ENCODE measurements at places on chromosomes 13 and 19.

- DNase-seq, result peak; percentile 20
Observed at GRCh38 chr19:3607303-3608078, 816 bp upstream of the TBXA2R start.

DNA sequence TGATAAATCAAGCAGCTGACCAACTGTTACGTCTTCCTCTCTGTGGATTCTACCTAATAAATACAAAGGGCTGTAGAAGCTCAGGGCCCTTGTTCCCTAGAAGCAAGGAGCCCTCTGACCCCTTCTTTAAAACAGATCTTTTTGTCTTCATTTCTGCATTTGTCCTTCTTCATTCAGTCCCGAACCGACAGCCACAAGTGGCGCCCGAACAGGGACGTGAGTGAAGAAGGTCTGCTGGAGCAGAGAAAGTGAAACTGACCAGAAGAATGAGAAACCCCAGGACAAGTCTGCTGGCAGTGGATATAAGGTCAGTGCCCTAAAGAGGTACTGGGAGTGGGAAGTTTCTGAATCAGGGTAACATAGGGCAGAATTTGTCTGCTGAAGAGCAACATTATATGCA lies 13.1 kb downstream of the ZNF773 start:
- no peak for DNase-seq

GRCh38 chr19:18776288-18776594 lies 14.9 kb downstream of the COMP start:
- DNase-seq, result no peak

GRCh38 chr13:27130979-27131623 lies 40.5 kb downstream of the USP12 start:
- no peak for DNase-seq

GRCh38 chr13:23570099-23570920 lies at the start of gene TNFRSF19:
TNFRSF19 (plus strand) TSS chr13:23570412; CDS start chr13:23590184, 19,772 bp downstream.
- no peak for DNase-seq

GRCh38 chr13:99050983-99051488 lies 73.2 kb upstream of the DOCK9 start:
- DNase-seq, result no peak

- no peak for DNase-seq
Observed at GRCh38 chr13:93859716-93860115, 619.8 kb downstream of the DCT start.

GRCh38 chr13:101965096-101965495 lies 436.8 kb downstream of the FGF14 start:
- DNase-seq, result no peak

- DNase-seq, result no peak
Observed at GRCh38 chr13:61768175-61768574, 352.5 kb upstream of the PCDH20 start.

DNA sequence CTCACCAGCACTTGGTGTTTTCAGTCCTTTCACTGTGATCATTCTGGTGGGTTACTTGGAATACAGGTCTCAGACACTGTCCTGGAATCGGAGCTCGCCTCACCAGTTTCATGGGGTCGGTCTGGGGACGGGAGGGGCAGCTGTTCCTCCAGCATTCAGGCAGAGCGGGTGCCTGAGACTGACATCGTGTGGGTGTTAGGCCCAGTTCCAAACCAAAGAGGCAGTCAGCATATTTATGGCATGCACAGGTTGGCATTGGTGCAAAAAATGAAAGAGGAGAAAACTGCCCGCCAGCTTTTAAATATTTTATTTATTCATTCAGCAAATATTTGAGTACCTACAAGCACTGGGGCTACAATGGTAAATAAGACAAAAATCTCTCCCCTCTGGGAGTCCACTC lies 20.1 kb downstream of the PLEKHF1 start:
- DNase-seq, result no peak

- DNase-seq, result no peak
Observed at GRCh38 chr13:72890546-72890945, 108.6 kb downstream of the PIBF1 start.

- no peak for DNase-seq
Observed at GRCh38 chr13:56735537-56735942, 405.2 kb upstream of the PRR20A start.

- no peak for DNase-seq
Observed at GRCh38 chr19:38838208-38838985, 6.8 kb upstream of the ECH1 start.

GRCh38 chr19:36139473-36140303 lies at the start of gene CAPNS1:
CAPNS1 (plus strand) TSS chr19:36140066; CDS start chr19:36141012, 946 bp downstream.
- DNase-seq, result peak; percentile 80

DNA sequence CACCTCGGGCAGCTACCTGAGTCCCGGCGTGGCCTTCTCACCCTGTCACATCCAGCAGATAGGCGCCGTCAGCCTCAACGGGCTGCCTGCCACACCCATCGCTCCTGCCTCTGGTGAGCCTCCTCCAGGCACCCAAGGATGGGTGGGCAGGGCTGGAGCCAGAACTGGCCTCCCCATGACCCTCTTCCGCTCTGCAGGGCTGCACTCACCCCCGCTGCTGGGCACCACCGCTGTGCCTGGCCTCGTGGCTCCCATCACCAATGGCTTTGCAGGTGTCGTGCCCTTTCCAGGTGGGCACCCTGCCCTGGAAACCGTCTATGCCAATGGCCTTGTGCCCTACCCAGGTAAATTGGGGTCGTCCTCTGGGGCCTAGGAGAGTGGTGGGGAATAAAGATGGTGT lies 57.7 kb downstream of the CELF5 start:
- DNase-seq, result no peak

DNA sequence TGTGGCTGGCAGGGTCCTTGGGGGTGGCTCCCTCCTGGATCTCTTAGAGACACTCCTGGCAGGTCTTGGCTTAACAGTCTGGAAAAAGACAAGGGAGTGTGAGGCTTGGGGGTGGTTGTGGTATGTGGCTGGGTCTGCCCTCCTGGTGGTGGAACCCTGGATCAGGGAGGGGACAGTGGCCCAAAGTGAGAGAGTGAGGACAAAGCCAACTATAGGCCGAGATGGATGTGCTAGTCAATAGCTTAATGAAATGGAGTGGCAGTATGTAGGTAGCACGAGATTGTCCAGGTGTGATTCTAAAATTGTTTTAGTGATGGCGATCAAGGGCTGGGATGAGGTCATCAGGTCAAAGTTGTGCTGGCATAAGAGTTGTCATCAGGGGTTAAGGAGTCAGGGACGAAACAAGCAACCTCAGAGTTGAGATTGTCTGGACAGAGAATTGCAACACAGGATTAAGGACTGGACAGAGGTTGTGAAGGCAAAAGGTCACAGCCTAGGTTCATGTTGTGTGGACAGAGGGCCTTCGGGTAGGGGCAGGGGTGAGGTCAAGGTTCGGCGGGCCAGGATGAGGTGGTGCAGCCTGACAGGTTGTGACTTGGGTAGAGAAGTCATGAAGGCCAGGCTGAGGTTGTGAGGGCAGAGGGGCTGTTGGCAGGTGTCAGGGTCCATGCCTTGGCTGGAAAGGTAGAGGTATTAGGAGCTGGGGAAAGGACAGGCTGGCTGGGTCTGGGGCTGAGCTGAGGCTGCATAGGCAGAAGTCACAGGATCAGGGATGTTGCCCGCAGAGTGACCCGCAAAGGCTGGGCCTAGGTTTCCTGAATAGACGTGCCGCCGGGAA lies 4.5 kb upstream of the RASAL3 start:
- no peak for DNase-seq

GRCh38 chr13:49265822-49266221 lies 18.1 kb downstream of the CDADC1 start:
- no peak for DNase-seq

DNA sequence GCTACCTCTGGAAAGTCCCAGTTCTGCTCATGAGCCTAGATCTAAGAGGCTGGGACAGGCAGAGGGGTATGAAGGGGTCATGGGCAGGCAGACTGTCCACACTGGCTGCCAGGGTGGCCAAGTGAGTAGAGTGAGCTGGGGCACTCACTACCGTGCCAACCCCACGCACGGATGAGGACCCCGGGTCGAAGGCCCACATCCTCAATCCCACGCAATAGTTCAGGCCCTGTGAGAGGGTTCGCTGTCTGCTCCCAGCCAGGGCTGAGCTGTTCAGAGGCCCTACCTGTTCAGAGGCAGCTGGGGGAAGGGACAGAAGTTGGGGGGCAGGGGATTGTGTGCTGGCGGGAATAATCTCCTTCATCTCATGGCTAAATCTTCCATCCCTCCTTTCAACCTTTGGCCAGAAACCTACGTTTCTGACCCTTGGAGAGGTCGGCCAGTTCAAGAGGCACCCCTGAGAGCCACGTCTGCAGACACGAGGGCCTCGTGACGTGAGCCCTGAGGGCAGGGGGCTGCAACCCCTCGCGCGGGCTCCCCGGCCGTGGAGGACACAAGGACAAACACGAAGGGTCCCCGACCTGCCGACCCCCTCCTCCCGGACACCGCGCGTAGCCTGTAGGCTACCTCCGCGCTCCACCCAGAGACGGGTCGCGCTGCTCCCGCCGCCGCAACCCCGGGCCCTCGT lies 1.0 kb upstream of the RPS5 start:
- no peak for DNase-seq

- DNase-seq, result no peak
Observed at GRCh38 chr13:100387416-100387815, 201.2 kb downstream of the GGACT start.

DNA sequence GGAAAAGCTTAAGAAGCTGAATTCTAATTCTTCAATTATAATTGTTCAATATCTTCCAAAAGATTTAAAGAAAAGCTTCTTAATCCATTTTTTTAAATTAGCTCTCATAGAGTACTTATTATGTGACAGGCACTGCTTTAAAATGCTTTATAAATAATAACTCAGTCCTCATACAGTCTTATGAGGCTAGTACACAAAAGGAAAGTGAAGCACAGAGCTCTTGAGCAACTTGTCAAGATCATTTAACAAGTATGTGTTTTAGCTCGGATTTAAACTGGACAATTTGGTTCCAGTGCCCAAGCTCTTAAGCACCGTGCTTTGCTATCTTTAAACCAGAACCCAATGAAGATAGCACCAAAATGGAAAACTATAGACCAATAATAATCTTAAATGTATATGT lies 106.1 kb downstream of the DHRS12 start:
- no peak for DNase-seq

DNA sequence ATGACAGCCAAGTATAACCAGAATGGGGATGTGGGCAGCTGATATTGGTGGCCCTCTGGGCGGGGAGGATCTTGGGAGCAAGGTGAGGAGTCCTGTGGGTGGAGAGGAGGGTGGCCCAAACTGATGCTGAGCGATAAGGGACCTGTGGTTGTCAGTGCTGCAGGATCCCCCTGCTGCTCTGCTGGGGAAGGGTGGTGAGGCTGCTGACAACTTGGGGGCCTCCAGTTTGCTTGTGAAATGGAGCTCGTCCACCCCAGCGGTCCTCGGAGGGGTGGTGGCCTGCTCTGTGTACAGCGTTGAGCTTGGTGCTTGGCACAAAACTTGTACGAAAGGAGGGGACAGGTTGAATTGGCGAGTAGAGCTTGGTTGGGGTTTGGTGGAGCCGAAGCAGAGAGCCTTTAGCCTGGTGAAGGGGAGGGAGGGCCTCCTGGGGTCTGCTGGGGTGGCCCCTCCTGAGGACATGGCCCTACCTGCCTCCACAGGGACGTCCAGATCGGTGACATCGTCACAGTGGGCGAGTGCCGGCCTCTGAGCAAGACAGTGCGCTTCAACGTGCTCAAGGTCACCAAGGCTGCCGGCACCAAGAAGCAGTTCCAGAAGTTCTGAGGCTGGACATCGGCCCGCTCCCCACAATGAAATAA lies 2.9 kb downstream of the RPS11 start:
- DNase-seq, result no peak

GRCh38 chr13:107625648-107626047 lies 589.7 kb downstream of the LIG4 start:
- DNase-seq, result no peak

- DNase-seq, result no peak
Observed at GRCh38 chr19:7528522-7529245, 6.3 kb downstream of the MCOLN1 start.

GRCh38 chr19:8611391-8611876 lies 919 bp upstream of the ADAMTS10 start:
- DNase-seq, result no peak

GRCh38 chr13:73168226-73168952 lies 109.6 kb downstream of the KLF5 start:
- DNase-seq, result no peak

DNA sequence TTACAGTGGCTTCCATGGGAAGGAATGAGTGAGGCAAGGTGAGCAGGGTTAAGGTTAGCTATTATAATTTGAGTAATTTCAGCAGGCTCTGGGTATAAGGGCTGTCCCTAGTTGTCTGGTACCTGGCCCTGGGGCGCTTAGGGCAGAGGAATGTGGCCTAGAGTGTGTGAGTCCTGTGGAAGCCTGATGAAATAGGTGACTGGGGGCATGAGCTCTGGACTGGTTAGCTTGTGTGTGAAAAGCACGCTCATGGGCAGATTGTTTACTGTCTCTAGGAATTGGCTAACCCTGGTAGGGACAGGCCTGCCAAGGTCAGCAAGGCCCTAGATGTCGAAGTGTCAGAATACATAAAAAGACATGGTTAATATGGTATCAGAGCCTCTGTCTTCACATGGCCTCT lies 42.5 kb downstream of the SPRYD7 start:
- no peak for DNase-seq

- peak; percentile 35 for DNase-seq
Observed at GRCh38 chr19:39409208-39410016, 2.8 kb downstream of the ZFP36 start.

DNA sequence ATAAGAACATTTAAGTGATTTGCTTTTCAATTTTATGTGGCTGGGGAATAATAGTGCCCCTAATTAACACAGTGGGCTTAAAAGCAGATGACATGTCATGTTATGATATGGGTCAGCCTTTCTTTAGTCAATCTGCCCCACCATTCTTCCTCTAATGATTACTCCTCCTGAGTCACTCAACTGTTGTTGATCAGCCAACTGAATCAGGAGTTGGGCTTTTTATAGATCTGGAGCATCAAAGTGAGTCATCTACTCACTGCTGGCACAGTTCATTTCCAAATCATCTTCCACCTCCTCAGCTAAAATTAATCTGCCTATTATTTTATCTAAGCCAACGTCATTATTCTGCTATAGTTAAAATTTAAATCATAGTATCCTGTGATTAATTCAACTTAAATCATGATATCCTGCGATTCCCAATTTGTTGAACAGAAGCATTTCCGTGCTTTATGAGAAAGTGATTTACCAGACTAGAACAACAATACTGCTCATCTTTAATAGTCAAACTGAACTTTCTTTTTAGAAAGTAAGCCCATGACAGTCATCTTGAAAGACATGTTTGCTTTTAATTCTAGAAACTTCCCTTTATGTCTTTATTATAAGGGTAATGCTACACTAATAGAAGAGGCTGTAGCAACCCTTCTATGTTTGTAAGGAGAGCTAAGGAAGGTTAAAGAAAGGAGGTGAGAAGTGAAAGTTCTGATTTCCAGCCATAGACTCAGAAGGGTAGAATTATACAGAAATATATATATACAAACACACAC lies 551.4 kb downstream of the TBC1D4 start:
- no peak for DNase-seq

GRCh38 chr13:109036078-109036780 lies 406.8 kb downstream of the MYO16 start:
- DNase-seq, result no peak

Data from GF-D8 (cell line).